ENCODE measurements at places on chromosomes 2 and 18. TPM values are rescaled to one million over a fixed set of nuclear protein-coding genes. Genes with fewer than 3 reads are reported as not detected.

Gene CRYBA2
- not detected for total RNA-seq

Gene NAT8
- total RNA-seq, result not detected

Gene SMAD7
- 8.7 TPM for total RNA-seq

Gene DCDC2C
- not detected for total RNA-seq

Gene NEB
- total RNA-seq, result 4,041 TPM

Gene VPS4B
- 24.8 TPM for total RNA-seq

Gene GREB1
- 14.6 TPM for total RNA-seq

Gene GNLY
- 0.58 TPM for total RNA-seq

Gene KCMF1
- total RNA-seq, result 159 TPM

Gene GAD1
- not detected for total RNA-seq

Gene KLHL41
- total RNA-seq, result 3,578 TPM

Gene RESP18
- total RNA-seq, result not detected

Gene ZDBF2
- total RNA-seq, result 7.1 TPM

Gene CXXC1
- total RNA-seq, result 30.9 TPM

Gene DNAJB2
- 93.1 TPM for total RNA-seq

Gene CXCR2
- total RNA-seq, result 1.3 TPM

Gene TSPYL6
- total RNA-seq, result not detected

Gene SP5
- not detected for total RNA-seq

Gene GBX2
- not detected for total RNA-seq

Gene MRPS9
- 41.3 TPM for total RNA-seq

Gene TUBA4B
- total RNA-seq, result not detected

Gene IL1RL2
- 0.74 TPM for total RNA-seq

Gene LDAH
- total RNA-seq, result 1.6 TPM

Gene REG1B
- not detected for total RNA-seq

Gene AGAP1
- 21.6 TPM for total RNA-seq

Gene SERPINB12
- total RNA-seq, result not detected

Gene TRABD2A
- 0.32 TPM for total RNA-seq

Gene C2orf80
- not detected for total RNA-seq

Gene MYOM1
- total RNA-seq, result 842 TPM

Gene FRZB
- 3.7 TPM for total RNA-seq

Gene INPP5D
- total RNA-seq, result 3.2 TPM

Gene TFCP2L1
- 0.17 TPM for total RNA-seq

Gene SERPINB4
- not detected for total RNA-seq

Gene TUBB6
- total RNA-seq, result 19.9 TPM

Gene TUBA3D
- total RNA-seq, result not detected

All from psoas muscle (tissue), 8 donors.